ENCODE measurements at places on chromosomes 5 and 9.

DNA sequence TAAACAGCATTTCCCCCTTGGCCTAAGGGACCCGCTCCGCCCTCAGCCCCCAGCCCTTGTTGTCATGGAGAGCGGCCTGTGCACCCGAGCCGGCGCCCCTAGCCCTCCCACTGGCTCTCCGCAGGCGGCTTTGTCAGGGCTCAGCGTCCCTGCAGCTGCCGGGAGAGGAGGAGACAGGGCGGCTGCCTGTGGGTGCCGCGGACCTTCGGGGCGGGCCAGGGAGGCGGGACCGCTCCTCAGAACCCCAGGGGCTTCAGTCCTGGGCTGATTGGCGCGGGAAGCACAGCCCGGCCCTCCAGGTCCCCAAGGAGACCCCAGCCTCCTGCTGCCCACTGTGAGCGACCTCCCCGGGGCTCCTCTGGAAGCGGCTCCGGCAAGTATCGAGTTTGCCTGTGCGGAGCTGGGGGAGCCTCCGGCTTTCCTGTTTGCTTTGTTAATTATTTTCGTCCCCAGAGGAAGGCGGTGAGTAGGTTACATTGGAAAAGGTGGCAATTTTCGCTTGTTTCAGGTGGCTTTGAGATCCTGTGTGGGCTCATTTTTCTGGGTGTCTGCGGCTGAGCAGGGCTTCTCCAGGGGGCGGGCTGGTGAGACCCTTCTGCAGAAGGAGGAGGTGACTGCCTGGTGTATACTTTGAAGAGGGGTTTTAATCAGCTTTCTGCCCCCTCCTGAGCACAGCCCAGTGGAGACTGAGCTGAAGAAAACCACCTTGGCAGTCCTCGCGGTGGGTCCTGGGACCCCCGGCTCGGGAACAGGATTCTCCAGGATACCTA is at the start of gene FGD3:
Gene FGD3 (plus strand): TSS at position 256 of the 770 bp plus-strand sequence. CDS start 28,734 bp downstream, outside the sequence.
- no peak for DNase-seq

DNA sequence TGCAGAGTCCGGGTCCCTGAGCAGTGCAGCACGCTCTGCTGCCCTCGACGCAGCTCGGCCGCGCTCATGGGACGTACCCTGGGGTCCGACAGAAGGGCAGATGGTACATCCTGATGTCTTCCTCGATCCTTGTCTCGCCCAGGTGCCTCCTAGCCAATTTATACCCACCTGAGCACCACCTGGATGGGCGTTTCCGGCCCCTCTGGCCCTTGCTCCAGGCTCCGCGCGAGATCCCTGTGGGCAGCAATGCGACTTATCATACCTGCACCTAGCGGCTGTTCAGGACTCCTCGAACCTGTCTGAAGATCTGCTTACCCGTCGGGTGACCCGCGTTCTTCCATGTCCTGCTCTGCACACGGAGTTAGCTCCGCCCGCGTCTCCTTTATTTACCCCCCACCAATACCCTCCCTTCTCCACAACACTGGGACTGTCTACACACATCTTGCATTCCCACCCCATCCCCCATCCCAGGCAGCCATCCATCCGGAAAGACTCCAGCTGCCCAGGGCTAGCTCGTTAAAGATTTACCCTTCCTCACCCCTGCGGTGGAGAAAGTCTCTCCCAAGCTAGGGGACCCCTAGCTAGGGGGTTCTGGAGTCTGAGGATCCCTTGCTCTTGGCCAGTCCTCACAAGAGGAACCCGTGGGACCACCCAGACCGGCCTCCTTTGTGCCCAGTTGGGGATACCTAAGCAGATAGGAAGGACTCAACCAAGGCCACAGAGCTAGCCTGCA is at the start of gene KIF12:
Gene KIF12 (minus strand): TSS at position 357 of the 733 bp plus-strand sequence. CDS start 16 bp downstream, at position 341.
- DNase-seq, result no peak

- no peak for DNase-seq
Observed at GRCh38 chr5:123710031-123710430, 198.1 kb downstream of the CSNK1G3 start.

DNA sequence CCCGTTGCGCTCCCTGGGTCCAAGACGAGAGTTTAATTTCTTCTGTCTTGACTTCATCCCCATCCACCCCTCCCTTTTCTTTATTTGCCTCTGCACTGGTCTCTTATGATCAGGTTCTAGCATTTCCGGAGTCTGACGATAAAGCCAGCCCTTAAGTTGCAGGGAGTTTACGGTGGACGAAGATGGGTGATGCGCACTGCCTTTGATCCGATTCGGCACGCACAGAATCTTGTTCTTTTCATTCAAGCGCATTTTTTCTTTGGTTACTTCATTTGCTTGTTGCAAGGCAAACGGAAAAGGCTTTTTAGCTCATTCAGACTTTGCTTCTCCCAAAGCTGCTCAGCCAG is 488 bp upstream of the MCTP1 start:
- no peak for DNase-seq

GRCh38 chr5:138658676-138659075 is 83.5 kb upstream of the HSPA9 start:
- no peak for DNase-seq

DNA sequence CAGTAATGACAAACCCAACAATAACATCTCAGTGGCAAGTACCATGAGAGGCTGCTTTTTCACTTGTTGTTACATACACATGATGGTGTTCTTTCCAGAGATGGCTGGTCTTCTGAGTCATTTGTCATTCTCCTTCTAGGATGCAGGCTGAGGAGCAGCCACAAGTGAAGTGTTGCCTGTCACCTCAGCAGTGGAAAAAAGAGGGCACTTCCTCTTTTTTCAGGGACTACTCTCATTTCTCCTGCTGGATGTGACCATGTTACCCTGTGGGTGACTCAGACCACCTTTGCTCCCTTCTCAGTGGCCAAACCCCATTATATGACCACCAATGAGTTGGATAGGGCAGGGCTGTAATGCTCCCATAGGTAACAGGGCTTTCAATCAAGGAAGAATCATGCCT is 587.0 kb upstream of the ADAMTS16 start:
- DNase-seq, result no peak

All from stimulated activated CD8-positive, alpha-beta memory T cell treated with anti-CD3 and anti-CD28 coated beads, Interleukin-7, amount 100 ng/mL, for 1 hour (primary cell).